OCI-M1 (cell line): ENCODE measurements at places on chromosomes 4 and X.

DNA sequence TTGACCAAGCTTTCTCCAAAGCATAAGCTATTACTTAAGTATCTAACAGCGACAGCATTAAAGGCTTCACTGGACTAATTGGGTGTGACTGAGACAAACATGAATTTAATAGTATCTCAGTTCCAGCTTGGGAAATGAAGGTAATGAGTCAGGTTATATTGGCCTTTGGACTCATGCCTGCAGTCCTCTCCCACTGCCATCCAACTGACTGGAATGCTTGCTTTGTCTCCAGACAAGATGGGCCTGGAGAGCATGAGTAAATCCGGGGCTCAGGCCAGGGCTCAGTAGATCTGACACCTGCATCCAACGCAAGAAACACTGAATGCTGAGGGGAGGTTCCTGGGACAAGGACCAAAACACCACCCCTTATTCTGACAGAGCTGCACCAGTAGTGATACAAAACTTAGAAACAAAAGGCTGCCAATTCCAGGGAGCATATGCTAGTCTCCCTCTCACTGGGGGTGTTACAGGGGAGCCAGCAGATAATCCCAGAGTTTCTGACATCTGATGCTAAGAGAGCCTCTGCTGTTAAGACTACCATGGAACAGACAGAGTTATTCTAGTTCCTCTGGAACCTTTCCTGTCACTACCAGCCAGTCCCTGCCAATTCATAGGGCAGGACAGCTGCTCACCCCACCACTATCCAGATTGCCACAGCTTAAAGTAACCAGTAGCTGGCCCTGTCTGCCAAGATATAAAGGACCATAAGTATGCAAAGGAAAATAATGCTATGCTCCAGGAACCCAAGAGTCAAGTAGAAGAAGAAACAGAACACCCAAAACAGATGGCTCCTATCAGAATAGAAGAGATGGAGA is 293.8 kb downstream of the IQCM start:
- DNase-seq, result no peak

- DNase-seq, result peak; percentile 19
These were observed 202.0 kb downstream of the SLC4A4 start for GRCh38 chr4:71540749-71541269.

DNA sequence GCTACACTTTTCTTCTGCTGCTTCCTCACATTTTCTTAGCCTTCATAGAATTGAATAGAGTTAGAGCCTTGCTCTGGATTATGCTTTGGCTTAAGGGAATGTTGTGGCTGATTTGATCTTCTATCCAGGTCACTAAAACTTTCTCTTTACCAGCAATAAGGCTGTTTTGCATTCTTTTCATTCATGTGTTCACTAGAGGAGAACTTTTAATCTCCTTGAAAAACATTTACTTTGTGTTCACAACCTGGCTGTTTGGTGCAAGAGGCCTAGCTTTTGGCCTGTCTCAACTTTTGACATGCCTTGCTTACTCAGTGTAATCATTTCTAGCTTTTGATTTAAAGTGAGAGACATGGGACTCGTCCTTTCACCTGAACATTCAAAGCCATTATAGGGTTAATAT is 87.7 kb upstream of the RAB40AL start:
- DNase-seq, result no peak

DNA sequence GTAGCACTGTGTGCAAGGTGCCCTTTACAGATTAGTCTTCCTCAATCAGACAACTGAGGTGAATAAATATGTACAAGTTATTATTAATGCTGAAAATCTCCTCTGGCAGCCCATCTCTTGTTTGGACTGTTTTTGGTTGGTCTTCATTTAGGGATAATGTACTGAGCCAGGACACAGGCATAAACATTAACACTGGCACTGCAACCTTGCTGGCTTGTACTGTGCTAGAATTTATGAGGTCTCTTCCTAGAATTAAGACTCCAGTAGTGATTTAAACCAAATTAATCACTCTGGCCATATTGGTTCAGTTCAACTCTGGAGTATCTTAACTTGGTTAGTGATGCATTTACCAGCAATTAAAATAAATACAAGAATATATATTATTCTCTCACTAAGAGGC is 244.7 kb upstream of the GK2 start:
- no peak for DNase-seq

DNA sequence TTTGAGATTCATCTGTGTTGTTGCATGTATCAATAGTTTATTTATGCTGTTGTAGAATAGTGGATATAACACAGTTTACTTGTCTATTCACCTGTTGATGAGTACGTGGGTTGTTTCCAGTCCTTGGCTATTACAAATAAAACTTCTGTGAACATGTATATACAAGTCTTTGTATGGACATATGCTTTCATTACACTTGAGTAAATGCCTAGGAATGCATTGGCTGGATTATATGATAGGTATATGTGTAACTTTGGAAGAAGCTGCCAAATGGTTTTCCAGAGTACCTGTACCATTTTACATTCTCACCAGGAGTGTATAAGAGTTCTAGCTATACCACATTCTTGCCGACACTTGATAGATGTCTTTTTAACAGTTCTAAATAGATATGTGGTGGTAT is 16.5 kb downstream of the ART3 start:
- no peak for DNase-seq

GRCh38 chr4:147620315-147620714 is 3.1 kb downstream of the TMEM184C start:
- DNase-seq, result no peak

DNA sequence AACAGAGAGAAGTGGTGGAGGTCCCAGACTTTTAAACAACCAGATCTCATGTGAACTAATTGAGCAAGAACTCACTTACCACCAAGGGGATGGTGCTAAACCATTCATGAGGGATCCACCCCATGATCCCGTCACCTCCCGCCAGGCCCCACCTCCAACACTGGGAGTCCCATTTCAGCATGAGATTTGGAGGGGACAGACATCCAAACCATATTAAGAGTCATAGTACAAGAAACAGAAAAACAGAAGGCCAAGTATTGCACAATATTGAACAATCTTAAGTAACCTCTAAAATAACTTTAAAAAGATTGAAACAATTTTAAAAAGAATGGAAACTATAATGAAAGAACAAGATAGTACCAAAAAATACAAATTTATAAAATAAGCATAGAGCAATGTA is 110.0 kb downstream of the CBR4 start:
- DNase-seq, result no peak

DNA sequence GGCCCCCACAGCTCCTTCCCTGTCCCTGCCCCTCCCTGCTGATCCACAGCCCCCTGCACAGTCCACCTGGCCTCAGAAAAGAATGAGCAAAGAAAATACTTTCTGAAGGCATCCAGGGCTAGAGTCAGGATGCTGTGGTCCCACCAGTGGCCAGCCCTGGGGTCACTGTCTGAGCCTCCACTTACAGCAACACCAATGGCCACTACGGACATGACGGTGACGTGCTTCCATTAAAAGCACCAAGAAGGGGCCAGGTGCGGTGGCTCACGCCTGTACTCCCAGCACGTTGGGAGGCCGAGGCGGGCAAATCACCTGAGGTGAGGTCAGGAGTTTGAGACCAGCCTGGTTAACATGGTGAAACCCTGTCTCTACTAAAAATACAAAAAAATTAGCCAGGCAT is 4.0 kb downstream of the JAKMIP1 start:
- no peak for DNase-seq

DNA sequence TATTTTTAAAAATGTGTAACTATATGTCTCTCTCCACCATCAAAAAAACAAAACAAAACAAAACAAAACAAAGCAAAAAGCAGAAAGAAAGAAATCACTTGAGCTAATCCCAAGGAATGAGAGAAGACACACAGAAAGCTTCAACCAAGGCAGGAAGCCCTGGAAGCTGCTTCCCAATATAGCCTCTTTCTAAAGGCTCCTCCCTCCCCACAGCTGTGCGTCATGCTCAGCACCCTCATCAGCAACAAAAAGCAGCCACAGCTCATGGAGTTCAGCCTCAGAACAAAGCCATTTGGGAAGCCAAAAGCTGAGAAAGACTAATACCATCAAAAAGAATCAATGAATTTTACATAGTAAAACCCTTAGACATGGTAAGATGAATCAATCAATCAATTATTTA is 501.6 kb upstream of the SMIM31 start:
- DNase-seq, result no peak

GRCh38 chr4:13601848-13602247 is 25.7 kb downstream of the BOD1L1 start:
- no peak for DNase-seq

DNA sequence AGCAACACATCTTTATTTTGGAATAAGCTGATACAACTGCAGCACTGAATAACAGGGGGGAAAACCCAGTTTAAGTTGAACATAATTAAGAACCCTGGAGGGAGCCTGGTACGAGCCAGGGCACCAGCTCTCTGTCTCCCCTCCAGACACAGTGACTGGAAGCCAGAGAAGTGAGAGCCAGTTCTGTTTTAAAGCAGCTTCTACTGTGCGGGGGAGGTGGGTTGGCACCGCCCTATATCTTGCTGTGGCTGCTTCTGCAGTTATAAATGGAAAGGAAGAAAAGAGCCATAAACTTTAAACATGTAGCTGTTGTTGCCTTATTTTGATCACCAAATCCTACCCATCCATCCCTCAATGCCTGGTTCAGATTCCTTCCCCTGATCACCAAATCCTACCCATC is 207.9 kb upstream of the ANXA3 start:
- peak; percentile 46 for DNase-seq

DNA sequence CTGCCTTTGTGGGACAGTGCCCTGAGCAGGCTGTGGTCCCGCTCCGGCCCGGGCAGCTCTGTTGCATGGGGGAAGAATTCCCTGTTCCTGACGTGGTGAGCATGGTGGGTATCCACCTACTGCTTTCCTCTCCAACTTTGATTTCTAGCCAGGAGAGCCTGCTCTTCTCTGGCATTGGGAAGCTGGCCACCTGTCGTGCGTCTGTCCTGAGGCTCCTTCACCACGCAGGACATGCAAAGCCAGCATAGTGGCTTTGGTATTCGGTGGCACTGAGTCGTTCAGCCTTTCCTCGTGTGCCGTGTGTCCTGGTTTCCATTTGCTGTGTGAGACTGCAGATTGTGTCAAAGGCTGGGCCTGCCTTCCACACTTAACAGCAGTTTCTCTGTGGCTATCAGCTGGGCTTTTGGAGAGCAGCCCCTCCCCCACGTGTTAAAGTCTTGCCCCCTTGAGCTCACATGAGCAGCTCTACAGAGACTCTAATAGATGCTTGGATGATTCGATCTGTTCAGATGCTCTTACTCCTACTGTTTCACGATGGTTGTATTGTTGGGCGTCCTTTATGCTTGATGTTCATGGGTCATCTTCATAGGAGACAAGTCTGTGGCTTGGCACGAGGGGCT is 46.3 kb upstream of the CLCN4 start:
- no peak for DNase-seq

DNA sequence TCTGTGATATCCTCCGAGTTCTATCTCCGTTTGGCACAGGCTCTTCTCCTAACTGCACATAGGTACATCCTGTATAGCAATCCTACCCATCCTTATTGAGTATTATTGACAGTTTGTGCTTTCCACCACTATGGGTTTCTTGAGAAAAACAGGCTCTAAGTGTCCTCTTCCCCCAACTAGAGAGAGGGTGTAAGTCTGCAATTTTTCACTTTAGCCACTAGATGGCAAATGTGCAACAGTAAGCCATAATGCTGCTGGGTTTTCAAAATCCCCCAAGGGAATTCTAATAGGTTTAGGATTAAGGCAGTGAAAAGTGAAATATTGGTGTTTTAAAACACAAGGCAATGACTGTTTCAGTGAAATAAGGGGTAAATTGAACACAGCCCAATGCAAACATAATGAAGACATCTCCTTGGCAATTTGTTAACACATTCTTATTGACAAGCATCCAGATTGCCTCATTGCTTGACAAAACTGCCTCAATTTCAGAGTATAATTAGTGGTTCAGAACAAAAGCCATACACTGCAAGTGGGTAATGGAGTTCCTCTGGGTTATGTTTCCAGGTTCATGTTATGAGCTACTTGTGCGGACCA is 239.0 kb upstream of the HTR2C start:
- DNase-seq, result peak; percentile 49

- DNase-seq, result no peak
These were observed 45.4 kb downstream of the ZCCHC13 start for GRCh38 chrX:74349387-74349786.

GRCh38 chr4:75287738-75288517 is 226.3 kb downstream of the RCHY1 start:
- DNase-seq, result no peak

DNA sequence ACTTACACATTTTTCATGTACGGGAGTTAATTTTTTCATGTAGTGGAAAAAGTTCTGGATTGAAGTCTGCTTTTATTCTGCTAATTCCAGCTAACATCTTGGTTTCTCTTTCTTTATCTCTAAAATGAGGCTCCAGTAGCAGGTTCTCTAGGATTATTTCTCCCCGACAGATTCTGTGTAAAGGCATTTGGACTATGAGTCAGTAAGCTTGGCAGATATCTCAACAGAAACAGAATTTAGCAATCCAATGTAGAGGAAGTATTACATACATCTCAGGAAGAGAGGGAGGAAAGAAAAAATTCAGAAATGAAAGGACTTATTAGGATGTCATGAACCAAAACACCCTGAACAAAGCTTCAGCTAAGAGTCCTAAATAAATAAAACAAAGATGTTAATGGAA is 1682.3 kb upstream of the TENM3 start:
- DNase-seq, result peak; percentile 84
